ENCODE measurements at places on chromosomes 7 and 10. TPM values are rescaled to one million over a fixed set of nuclear protein-coding genes. Genes with fewer than 3 reads are reported as not detected.

DNA sequence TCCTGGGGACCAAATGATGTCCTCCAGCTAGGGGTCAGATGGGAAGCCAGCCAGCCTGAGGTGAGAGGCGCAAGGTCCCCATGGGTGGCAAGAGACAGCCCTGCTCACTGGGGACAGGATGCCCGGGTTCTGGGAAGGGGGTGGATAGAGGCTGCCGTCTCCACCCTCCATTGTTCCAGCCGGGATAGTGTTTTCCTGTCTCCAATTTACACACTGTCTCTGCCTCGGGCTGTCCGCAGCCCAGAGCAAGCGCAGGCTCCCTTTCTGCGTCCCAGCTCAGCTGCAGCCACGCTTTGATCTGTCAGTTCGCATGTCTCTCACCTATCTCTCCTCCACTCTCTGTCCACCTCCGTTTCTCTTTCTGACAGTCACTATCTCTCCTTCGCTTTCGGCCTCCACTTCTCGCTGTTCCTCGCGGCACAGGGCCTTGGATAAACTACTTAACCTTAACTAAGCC is 2.1 kb downstream of the EPHB4 start:
- no peak for DNase-seq

Gene FOXI2
- 0.17 TPM for total RNA-seq

Gene AZGP1
- total RNA-seq: 0.44 TPM

DNA sequence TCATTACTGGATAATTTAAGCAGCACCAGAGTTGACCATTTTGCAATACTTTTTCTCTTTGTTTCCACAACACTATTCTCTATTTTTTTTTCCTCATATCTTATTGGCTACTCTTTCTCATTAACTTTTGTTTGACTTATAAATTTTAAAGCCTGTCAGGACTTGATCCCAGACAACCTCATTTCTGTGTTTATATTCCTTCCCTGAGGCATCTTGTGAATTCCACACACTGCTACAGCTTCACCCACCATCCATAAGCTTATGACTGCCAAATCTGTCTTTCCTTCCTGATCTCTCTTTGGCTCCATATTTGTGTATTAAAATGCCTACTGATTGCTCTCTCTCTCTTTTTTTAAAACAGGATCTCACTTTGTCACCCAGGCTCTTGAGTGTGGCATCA is 124.6 kb upstream of the MBL2 start:
- DNase-seq: no peak

Gene FFAR4
- total RNA-seq: not detected

Gene TMEM176A
- total RNA-seq: 1.3 TPM

DNA sequence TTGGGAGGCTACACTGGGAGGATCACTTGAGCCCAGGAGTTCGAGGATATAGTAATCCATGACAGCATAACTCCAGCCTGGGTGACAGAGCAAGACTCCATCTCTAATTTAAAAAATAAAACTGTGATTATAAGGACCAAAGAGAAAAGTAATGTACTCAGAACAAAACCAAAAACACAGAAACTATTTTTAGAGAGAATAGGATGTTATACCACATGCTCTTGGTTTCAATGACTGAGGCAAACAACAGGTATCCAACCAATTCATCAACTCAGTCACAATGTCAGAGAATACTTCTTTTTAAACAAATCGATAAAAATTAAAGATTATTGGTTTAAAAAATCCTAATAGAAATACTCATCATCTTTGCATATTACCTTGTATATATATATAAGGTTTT is 186.7 kb downstream of the TPK1 start:
- no peak for DNase-seq

Gene BICC1
- total RNA-seq: 0.12 TPM

DNA sequence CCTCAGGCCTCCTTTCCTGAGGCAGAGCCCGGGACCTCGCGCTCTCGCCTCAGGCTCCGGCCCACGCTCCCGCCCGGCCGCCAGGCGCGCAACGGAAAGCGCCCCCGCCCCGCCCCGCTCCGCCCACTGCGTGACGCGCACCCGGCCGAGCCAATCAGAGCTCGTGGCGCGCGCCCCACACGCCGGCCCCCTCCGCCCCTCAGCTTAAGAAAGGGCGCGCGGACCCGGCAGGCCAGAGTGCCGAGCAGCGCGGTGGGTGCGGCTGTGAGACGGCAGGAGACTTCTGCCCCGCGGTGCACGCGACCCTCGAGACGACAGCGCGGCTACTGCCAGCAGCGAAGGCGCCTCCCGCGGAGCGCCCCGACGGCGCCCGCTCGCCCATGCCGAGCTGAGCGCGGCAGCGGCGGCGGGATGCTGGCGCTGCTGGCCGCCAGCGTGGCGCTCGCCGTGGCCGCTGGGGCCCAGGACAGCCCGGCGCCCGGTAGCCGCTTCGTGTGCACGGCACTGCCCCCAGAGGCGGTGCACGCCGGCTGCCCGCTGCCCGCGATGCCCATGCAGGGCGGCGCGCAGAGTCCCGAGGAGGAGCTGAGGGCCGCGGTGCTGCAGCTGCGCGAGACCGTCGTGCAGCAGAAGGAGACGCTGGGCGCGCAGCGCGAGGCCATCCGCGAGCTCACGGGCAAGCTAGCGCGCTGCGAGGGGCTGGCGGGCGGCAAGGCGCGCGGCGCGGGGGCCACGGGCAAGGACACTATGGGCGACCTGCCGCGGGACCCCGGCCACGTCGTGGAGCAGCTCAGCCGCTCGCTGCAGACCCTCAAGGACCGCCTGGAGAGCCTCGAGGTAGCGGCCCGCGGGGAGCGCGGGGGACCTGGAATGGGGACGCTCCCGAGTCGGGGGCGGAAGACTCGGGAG is at the start of gene NPTX2:
NPTX2 (plus strand) TSS at position 235 of the 909 bp plus-strand sequence; CDS start at position 412, 177 bp downstream.
- peak; percentile 96 for DNase-seq

DNA sequence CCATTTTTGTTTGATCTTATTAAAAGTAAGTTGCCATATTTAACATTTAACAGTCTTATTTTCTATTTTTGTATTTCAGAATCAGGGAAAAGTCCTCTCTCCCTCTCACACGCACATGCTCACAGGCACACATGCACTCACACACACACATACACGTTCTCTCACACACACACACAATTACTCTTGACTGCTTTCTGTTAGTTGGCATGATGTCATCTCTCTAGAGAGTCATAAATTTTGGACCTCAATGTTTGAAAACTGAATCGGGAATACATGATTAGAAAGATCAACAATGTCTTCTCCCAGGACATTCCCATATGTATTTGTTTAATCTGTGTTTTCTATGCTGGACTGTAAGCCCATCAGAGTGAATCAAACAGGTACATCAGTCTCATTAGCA is 165.7 kb upstream of the AHR start:
- no peak for DNase-seq

Gene SHH
- not detected for total RNA-seq

GRCh38 chr7:155461631-155462030 is 3.7 kb downstream of the EN2 start:
- DNase-seq: no peak

DNA sequence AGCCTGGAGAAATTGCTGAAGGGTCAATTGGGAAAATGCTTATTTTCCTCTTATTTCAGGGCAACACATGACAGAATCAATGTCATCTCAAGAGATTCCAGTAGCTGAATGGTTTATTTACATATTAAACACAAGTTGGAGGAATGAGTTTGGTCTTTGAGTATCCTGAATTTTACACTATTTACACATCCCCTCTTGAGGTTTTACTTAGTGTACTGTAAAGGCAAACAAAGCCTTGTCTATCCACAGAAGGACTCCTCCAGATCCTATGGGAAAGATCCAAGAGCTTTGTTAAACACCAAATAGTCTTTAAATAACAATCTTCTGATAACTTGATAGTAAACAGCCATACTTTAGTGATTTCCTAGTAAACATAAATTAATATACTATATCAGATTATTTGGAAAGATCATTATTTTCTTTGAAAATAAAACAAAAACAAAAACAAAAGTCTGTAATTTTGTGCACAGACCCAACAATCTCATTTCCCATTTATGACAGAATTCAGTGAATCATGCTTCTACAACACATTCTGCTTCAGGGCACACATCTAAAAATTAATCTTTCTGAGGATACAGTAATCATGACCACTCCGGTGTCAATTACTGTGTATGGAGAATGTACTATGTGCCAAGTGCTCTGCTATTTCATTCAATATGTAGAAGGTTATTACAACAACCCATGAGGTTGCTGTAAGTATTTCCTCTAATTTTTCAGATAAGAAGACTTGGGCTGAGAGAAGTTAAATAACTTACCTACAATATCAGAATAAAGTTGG is 575.0 kb upstream of the LRRTM3 start:
- DNase-seq: no peak

Data from glutamatergic neuron (in vitro differentiated cells).